ENCODE measurements at places on chromosomes 3 and 15. TPM values are rescaled to one million over a fixed set of nuclear protein-coding genes. Genes with fewer than 3 reads are reported as not detected.

- DNase-seq, result peak; percentile 80
- H3K36me3 ChIP-seq, result no peaks in the 10 kb centered on the region
- no peak within 1 kb of the TSS for H3K27ac ChIP-seq
- peaks cover 6% of the 10 kb centered on the region for H3K4me1 ChIP-seq
Measured at GRCh38 chr3:72887705-72888545, at the start of gene GXYLT2. TSS of gene GXYLT2 (plus strand) at chr3:72888046. CDS start at chr3:72888234, 188 bp downstream.

- H3K27ac ChIP-seq, result no peak overlapping the region
- no peaks in the 10 kb centered on the region for H3K4me1 ChIP-seq
- no peak overlapping the region for H3K4me3 ChIP-seq
- DNase-seq, result no peak
- peaks cover 4% of the 10 kb centered on the region for H3K36me3 ChIP-seq
Measured at GRCh38 chr15:74656935-74657535, 38.8 kb downstream of the EDC3 start.

DNA sequence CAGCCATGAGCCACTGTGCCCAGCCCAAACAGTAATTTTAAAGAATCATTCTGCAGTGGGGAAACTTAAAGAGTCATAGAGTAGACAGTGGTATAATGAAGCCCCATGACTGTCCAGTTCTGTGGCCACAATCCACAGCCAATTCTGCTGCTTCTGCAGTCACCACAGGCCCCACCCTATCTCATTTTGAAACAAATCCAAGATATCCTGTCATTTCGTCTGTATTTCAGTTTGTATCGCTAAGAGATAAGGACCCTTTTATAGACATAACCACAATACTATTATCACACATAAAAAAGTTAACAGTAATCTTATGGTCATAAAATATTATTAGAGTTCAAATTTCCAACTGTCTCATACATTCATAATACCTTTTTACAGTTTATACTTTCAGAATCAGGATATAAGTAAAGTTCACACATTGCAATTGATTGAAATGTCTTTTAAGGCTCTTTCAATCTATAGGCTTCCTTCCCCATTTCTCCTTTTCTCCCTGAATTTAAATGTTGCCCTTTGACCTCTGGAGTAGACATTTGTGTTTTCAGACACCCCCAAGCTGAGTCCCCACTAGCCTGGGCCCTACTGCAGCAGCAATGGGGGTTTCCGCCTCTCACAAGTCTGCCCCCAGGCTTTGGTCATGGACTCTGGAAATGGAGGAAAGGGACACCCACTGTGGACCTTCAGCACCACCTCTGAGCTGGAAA lies 4.2 kb upstream of the NUP210 start:
- no peak for DNase-seq
- H3K4me3 ChIP-seq, result no peak overlapping the region
- no peaks in the 10 kb centered on the region for H3K27me3 ChIP-seq
- peaks cover 8% of the 10 kb centered on the region for H3K4me1 ChIP-seq

GRCh38 chr3:112688819-112689218 lies 47.9 kb upstream of the CCDC80 start:
- no peaks in the 10 kb centered on the region for H3K27me3 ChIP-seq
- no peak for DNase-seq
- no peak overlapping the region for H3K27ac ChIP-seq
- 0 out of 2 replicates have a peak, but pooled peaks cover 1% of the 10 kb centered on the region for H3K4me1 ChIP-seq
- H3K4me3 ChIP-seq, result no peak overlapping the region
- H3K36me3 ChIP-seq, result no peaks in the 10 kb centered on the region

DNA sequence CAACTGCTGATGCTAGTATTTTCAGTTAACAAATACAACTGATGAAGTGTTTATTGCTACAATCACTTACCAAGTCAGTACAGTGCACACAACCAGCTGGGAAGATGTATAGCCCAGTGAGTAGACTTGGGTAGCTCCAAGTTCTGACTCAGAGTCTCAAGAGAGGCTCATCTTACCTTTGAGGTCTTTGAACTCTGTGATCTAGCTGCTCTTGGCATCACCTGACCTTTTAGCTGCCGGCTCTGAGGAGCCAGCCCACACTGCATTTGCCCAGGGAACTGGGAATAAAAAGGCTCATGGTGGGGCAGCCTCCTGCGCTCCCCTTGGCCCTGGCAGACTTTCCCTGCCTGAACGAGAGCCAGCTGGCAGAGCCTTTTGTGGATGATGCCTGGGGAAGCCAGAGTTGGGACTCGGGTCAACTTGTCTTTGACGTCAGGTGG lies 82.6 kb downstream of the CEMIP start:
- no peaks in the 10 kb centered on the region for H3K36me3 ChIP-seq
- H3K27ac ChIP-seq, result no peak overlapping the region
- no peaks in the 10 kb centered on the region for H3K27me3 ChIP-seq
- H3K4me3 ChIP-seq, result no peak overlapping the region
- peaks cover 16% of the 10 kb centered on the region for H3K4me1 ChIP-seq
- DNase-seq, result no peak

DNA sequence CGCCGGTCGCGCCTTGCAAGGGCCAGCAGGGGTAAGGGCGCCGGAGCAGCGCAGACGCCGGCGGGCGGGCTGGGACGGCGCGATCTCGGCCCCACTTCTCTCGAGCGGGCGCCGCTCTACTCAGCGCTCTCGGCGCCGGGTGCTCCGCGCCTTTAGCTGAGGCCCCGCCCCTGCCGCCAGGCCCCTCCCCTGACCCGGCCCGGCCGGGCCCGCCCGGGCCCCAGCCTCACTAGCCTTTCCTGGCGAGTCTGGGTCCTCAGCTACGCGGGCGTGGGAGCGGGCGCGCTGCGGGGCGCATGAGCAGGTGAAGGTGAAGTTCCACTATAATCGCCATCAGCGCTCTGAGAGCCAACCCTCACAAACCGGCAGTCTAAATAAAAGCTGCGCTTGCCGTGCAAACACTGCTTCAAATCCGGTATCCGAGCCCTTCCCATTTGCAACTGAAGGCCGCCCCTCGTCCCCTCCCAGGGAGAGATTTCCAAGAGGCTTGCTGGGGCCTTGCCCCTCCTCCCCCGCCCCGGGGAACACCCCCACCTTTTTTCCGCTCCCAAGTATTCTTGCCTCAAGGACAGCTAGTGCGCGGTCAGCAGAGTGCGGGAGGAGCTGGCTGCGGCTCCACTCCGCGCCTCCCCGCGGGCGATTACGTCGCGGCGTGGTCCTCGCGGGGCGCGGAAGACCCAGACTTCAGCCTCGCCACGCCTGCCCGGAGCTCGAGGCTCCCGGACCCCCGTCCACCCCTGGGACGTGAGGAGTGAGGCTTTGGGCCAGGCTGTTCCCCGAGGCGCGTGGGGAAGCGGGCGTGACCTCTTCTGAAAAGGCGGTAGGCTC lies at the start of gene RPP25:
RPP25 (minus strand) TSS at position 125 of the 828 bp plus-strand sequence. CDS start 189 bp downstream, outside the sequence.
- H3K27me3 ChIP-seq, result peaks cover 33% of the 10 kb centered on the region
- H3K4me3 ChIP-seq, result peak within 1 kb of the TSS; percentile 41
- peak within 1 kb of the TSS; percentile 33 for H3K27ac ChIP-seq
- H3K36me3 ChIP-seq, result no peaks in the 10 kb centered on the region

- no peak for DNase-seq
- peaks cover 100% of the 10 kb centered on the region for H3K36me3 ChIP-seq
- H3K4me3 ChIP-seq, result no peak overlapping the region
Measured at GRCh38 chr15:25060472-25060803, 105.7 kb downstream of the SNRPN start.

GRCh38 chr15:74311734-74312444 lies 55.6 kb downstream of the CYP11A1 start:
- peaks cover 2% of the 10 kb centered on the region for H3K27me3 ChIP-seq
- no peaks in the 10 kb centered on the region for H3K36me3 ChIP-seq
- H3K27ac ChIP-seq, result no peak overlapping the region
- no peak for DNase-seq
- H3K4me1 ChIP-seq, result no peaks in the 10 kb centered on the region

DNA sequence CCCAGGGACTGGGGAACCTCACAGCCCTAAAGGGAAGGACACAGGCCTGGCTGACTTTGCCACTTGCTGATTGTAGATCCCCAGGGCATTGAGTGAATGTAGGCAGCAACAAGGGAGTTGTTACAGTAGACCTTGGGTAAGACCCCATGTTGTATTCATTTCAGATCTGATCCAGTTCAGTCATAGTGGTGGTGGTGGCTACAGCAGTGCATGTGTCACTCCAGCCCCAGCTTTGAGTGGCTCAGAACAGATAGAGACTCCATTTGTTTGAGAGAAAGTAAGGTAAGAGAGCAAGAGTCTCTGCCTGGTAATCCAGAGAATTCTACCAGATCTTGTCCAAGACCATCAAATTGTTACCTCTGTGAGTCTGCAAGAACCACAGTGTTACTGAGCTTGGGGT lies 278.7 kb upstream of the SATB1 start:
- H3K27me3 ChIP-seq, result no peaks in the 10 kb centered on the region
- DNase-seq, result no peak
- no peaks in the 10 kb centered on the region for H3K4me1 ChIP-seq
- H3K36me3 ChIP-seq, result no peaks in the 10 kb centered on the region
- H3K27ac ChIP-seq, result no peak overlapping the region
- H3K4me3 ChIP-seq, result no peak overlapping the region

GRCh38 chr15:71595846-71596553 lies 214.4 kb upstream of the NR2E3 start:
- no peak for DNase-seq
- no peaks in the 10 kb centered on the region for H3K36me3 ChIP-seq
- H3K4me1 ChIP-seq, result no peaks in the 10 kb centered on the region
- no peak overlapping the region for H3K4me3 ChIP-seq
- H3K27me3 ChIP-seq, result no peaks in the 10 kb centered on the region

The TLE3 gene
- 50.3 TPM for polyA plus RNA-seq

The ARPP21 gene
- polyA plus RNA-seq, result not detected

The TM4SF4 gene
- polyA plus RNA-seq, result not detected

The CD276 gene
- 158 TPM for polyA plus RNA-seq

The ERC2 gene
- polyA plus RNA-seq, result 16.4 TPM

The NR2E3 gene
- polyA plus RNA-seq, result 0.80 TPM

The CCR8 gene
- 0.35 TPM for polyA plus RNA-seq

The IP6K2 gene
- 166 TPM for polyA plus RNA-seq

The NPAP1 gene
- 0.06 TPM for polyA plus RNA-seq

The CDHR4 gene
- polyA plus RNA-seq, result 0.96 TPM

The SLC28A1 gene
- 0.03 TPM for polyA plus RNA-seq
